ENCODE measurements at places on chromosomes 1 and 21. TPM values are rescaled to one million over a fixed set of nuclear protein-coding genes. Genes with fewer than 3 reads are reported as not detected.

GRCh38 chr1:38044221-38045215, 2.1 kb downstream of the POU3F1 start:
- H3K36me3 ChIP-seq, result peaks cover 6% of the 10 kb centered on the region
- peak overlapping the region; percentile 92 for H3K4me3 ChIP-seq
- peaks cover 80% of the 10 kb centered on the region for H3K27me3 ChIP-seq
- peaks cover 38% of the 10 kb centered on the region for H3K4me1 ChIP-seq
- DNase-seq, result no peak

Gene PFKFB2
- 8.5 TPM for total RNA-seq

DNA sequence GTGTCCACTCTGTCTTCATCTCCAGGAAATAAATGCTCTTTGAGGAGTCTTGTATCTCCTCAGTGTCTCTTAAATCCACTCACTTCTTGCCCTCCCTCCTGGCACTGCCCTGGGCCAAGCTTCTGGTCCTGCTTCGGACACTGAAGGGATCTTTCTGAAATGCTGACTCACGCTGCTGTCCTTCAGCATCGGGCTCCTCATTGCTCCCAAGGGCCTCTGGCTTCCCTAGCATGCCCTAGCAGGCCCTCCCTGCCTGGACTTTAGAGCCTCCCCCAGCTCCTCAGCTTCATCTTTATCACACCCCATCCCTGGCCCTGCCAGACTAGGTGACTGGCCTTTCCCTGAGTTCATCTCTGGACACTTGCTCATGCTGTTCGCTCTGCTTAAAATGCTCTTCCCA, 96.6 kb downstream of the FOXD2 start:
- peaks cover 42% of the 10 kb centered on the region for H3K4me1 ChIP-seq
- peaks cover 4% of the 10 kb centered on the region for H3K27me3 ChIP-seq
- peak overlapping the region; percentile 93 for H3K27ac ChIP-seq
- peak overlapping the region; percentile 68 for H3K4me3 ChIP-seq

- H3K4me3 ChIP-seq, result peak overlapping the region; percentile 99
- peaks cover 6% of the 10 kb centered on the region for H3K36me3 ChIP-seq
- H3K4me1 ChIP-seq, result peaks cover 23% of the 10 kb centered on the region
These were observed 452 bp upstream of the EXOSC10 start for GRCh38 chr1:11100149-11100493.

- H3K4me3 ChIP-seq, result no peak overlapping the region
- no peaks in the 10 kb centered on the region for H3K36me3 ChIP-seq
- no peaks in the 10 kb centered on the region for H3K27me3 ChIP-seq
These were observed 98.9 kb upstream of the COL6A1 start for GRCh38 chr21:45882645-45883044.

DNA sequence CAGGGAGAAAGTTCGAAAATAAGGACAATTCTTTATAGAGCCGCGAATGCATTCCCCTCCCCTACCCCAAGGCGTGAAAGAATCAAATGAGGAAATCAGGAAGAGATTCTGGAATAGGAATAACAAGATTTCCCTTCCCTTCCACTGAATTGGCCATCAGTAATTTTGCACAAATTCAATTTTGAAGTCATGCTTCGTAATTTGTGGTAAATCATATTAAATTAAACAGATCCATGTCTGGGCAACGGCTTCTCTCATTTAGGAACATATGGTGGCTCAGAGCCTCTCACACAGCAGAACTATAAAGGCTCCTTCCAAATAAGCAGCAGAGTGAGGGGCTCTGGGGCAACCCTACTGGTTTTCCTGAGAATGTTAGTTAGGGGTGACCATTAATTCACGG, 152.9 kb downstream of the CLIC6 start:
- H3K4me3 ChIP-seq, result no peak overlapping the region
- H3K36me3 ChIP-seq, result no peaks in the 10 kb centered on the region
- peaks cover 30% of the 10 kb centered on the region for H3K4me1 ChIP-seq
- no peaks in the 10 kb centered on the region for H3K27me3 ChIP-seq
- H3K27ac ChIP-seq, result no peak overlapping the region
- no peak for DNase-seq

GRCh38 chr21:41752231-41752681, 14.6 kb downstream of the RIPK4 start:
- DNase-seq, result no peak
- H3K27me3 ChIP-seq, result no peaks in the 10 kb centered on the region

DNA sequence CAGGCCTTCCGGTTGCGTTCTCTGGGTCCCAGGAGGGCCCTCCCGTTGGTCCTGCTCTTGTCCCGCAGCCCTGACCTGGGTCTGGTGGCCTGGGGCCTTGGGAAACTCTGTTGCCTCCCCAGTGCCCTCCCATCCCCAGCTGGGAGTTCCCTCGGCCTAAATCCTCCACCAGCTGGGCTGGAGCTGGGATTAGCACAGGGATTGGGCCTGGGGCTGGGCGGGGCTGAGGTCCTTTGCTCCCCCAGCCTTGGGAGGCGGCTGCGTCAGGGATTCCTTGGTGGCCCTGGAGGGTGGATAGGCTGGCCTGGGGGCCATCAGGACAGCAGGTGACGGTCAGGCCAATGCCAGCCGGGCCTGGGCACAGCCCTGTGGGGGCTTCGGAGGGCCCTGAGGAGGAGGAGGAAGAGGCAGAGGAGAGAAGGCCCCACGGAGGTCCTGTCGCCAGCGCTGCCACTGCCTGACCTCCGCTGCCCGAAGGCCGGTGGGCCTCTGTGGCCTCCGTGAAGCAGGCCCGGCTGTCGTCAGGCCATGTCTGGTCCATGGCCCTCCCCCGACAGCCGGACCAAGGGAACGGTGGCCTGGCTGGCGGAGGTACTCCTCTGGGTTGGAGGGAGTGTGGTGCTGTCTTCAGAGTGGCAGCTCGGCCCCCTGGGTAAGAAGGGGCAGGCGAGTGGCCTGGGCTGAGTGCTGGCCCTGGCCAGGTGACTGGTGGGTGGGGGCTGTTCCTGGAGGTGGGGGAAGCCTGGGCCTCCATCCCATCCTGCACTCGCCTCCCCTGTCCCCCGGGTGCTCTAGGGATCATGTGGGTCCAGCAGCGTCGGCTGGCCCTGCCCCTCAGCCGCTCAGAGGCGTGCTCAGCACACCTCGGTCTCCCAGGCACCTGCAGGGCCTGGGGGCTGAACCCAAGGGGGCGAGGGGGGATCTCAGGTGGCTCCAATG, at the start of gene PLCH2:
Gene PLCH2, plus strand, starts transcription at position 229 of the 939 bp plus-strand sequence. Its CDS starts 300 bp downstream, at position 529.
- peak within 1 kb of the TSS; percentile 81 for H3K27ac ChIP-seq
- H3K27me3 ChIP-seq, result no peaks in the 10 kb centered on the region
- no peak within 1 kb of the TSS for H3K4me3 ChIP-seq

DNA sequence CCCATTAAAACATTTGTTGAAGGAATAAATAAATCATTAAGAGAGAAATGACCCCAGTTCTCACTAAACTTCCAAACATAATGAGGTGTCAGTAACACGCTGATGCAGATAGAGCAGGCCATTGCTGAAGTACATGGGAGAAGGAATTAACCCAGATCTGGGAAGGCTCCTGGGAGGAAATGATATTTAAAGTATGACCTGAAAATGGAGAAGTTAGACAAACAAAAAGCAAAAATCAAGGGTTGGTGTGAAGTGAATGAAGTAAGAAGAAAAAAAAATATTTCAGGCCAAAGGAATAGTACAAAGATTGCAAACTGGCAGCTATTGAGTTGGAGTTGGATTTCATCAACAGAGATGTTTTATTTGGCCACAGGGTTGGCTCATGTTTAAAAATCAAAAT, 71.4 kb downstream of the RGS2 start:
- H3K4me3 ChIP-seq, result no peak overlapping the region
- no peaks in the 10 kb centered on the region for H3K36me3 ChIP-seq
- H3K27me3 ChIP-seq, result no peaks in the 10 kb centered on the region
- no peak overlapping the region for H3K27ac ChIP-seq
- no peak for DNase-seq

GRCh38 chr1:157104598-157105293, 5.1 kb upstream of the ETV3L start:
- no peaks in the 10 kb centered on the region for H3K27me3 ChIP-seq
- no peak overlapping the region for H3K4me3 ChIP-seq
- DNase-seq, result no peak
- H3K36me3 ChIP-seq, result no peaks in the 10 kb centered on the region
- H3K27ac ChIP-seq, result peak overlapping the region; percentile 94
- H3K4me1 ChIP-seq, result peaks cover 27% of the 10 kb centered on the region

- H3K27me3 ChIP-seq, result no peaks in the 10 kb centered on the region
- H3K36me3 ChIP-seq, result no peaks in the 10 kb centered on the region
- no peak overlapping the region for H3K4me3 ChIP-seq
- no peak for DNase-seq
- no peak overlapping the region for H3K27ac ChIP-seq
These were observed 83.5 kb downstream of the SPAG17 start for GRCh38 chr1:118101515-118101844.

GRCh38 chr1:190429141-190429540, 48.5 kb downstream of the BRINP3 start:
- no peak overlapping the region for H3K4me3 ChIP-seq
- no peak for DNase-seq
- no peaks in the 10 kb centered on the region for H3K4me1 ChIP-seq
- no peaks in the 10 kb centered on the region for H3K36me3 ChIP-seq
- peaks cover 4% of the 10 kb centered on the region for H3K27me3 ChIP-seq

GRCh38 chr1:24336075-24336474, 16.9 kb downstream of the GRHL3 start:
- no peak for DNase-seq
- H3K27ac ChIP-seq, result no peak overlapping the region
- H3K4me1 ChIP-seq, result peaks cover 40% of the 10 kb centered on the region
- H3K36me3 ChIP-seq, result no peaks in the 10 kb centered on the region

- DNase-seq, result no peak
- H3K36me3 ChIP-seq, result no peaks in the 10 kb centered on the region
- no peak overlapping the region for H3K4me3 ChIP-seq
- H3K4me1 ChIP-seq, result peaks cover 37% of the 10 kb centered on the region
- peaks cover 7% of the 10 kb centered on the region for H3K27me3 ChIP-seq
- no peak overlapping the region for H3K27ac ChIP-seq
These were observed 31.4 kb downstream of the B3GALT5 start for GRCh38 chr21:39644062-39644560.

DNA sequence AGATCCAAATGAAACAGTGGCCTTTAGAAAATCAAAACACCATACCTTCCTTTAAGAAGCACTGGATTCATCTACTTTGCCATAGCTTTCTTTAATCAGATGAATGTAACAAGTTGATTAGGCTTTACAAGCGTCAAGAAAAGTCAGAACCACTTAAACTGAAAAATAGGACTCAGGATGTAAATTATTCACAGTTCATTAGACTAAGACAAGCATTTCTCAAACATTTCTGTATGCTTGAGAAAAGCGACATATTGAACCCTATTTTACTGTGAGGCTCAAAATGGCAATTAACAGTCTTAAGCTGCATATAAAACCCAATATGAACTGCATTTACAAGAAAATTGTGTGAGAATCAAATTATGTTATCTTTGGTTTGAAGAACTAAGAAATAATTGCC, 256.7 kb upstream of the SNX7 start:
- DNase-seq, result no peak
- H3K4me1 ChIP-seq, result peaks cover 36% of the 10 kb centered on the region
- no peaks in the 10 kb centered on the region for H3K27me3 ChIP-seq

DNA sequence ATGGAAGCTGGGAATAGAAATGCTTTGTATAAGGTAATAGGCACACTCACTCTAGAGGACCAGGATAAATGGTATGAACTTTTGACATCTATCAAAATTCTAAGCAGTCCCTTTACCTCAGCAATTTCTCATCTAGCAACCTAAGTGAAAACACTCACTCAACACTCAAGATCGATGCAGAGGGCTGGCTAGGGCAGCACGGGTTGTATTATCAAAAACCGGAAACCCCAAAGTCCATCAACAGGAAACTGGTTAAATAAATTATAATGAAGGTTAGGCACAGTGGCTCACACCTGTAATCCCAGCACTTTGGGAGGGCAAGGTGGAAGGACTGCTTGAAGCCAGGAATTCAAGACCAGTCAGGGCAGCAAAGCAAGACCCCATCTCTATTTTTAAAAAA, 9.4 kb downstream of the USP48 start:
- H3K27me3 ChIP-seq, result no peaks in the 10 kb centered on the region
- DNase-seq, result no peak
- no peak overlapping the region for H3K4me3 ChIP-seq
- no peak overlapping the region for H3K27ac ChIP-seq
- H3K36me3 ChIP-seq, result no peaks in the 10 kb centered on the region
- peaks cover 20% of the 10 kb centered on the region for H3K4me1 ChIP-seq

DNA sequence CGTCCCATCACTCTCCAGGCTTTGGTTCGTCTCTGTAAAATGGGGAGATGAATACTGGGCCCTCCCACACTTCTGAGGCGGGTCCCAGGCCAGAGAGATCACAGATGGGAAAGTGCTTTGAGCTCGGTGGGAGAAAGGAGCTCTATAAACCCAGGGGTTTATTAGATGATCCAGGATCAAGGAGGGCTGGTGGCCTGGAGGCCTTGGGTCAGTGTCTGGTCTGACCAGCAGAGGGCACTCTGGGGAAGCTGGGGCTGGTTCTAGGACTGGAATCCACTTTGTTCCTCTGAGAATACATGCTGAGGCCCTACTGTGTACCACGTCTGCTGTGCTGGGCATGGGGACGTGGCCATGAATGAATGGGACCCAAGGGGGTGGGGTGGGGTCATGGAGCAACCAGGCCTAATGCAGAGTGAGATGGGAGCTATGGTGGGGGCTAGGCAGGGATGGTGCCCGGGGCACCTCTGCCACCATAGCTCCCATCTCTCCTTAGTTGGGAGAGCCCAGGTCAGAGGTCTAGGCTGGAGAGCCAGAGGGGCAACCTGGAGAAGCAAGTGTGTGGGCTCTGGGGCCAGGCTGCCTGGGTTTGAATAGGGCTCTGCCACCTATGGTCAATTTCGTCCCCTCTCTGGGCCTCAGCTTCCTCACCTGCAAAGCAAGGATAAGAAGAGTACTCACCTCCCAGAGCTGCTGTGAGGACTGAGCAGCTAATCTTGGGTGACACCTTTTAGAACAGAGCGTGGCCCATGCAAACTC, 9.0 kb upstream of the FAM131C start:
- no peak overlapping the region for H3K4me3 ChIP-seq
- no peak overlapping the region for H3K27ac ChIP-seq
- H3K36me3 ChIP-seq, result no peaks in the 10 kb centered on the region
- H3K4me1 ChIP-seq, result peaks cover 9% of the 10 kb centered on the region
- DNase-seq, result peak; percentile 76

DNA sequence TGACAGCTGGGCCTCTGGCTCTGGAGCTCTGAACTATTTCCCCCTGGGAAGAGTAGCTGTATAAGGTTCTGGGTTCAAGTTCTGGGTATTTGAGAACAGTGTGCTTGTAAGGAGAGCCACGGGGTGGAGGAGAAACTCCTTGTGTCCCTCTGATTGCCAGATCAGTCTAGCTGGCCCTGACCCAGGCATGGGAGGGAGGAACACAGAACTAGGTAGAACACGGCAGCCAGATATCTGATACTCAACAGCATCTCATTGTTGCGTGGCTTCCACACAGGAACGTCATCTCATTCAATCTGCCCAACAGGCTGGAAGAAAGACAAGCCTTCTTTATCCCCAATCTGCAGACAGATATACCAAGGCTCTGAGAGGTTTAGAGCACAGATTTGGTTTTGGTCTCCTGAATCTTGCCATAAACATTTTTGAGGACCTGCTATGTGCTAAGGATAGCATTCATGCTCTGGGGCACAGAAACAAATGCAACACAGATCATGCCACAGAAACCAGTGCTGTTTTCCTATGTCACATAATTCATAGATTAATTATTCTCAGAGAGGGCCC, 83.8 kb downstream of the PLXNA2 start:
- H3K27ac ChIP-seq, result no peak overlapping the region
- H3K27me3 ChIP-seq, result peaks cover 9% of the 10 kb centered on the region
- peaks cover 38% of the 10 kb centered on the region for H3K4me1 ChIP-seq
- H3K4me3 ChIP-seq, result no peak overlapping the region

- no peaks in the 10 kb centered on the region for H3K36me3 ChIP-seq
- no peak overlapping the region for H3K4me3 ChIP-seq
- H3K27ac ChIP-seq, result no peak overlapping the region
- no peaks in the 10 kb centered on the region for H3K27me3 ChIP-seq
These were observed 10.4 kb upstream of the GALE start for GRCh38 chr1:23810818-23811540.
